ENCODE measurements at places on chromosomes 5 and 9.

DNA sequence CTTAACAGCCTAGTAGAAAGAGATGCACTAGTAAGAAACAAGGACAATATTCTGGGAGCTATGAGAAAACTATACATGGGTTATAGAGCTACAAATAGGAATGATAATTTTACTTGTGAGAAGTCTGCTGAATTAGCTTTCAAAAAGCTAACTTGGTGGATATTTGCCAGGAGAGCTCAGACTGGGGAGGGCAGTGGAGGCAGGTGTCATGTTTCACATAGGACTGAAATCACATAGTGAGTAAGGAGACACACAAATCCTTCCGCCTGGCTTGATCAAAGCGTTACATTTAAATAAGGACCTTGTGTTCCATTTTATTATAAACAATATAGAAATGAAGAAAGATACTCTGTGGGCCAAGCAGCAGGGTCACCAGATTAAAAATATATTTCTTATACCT lies 235.0 kb downstream of the ISL1 start:
- DNase-seq, result no peak

GRCh38 chr5:73998489-73998888 lies 372.5 kb downstream of the ARHGEF28 start:
- peak; percentile 63 for DNase-seq

GRCh38 chr5:89315286-89316100 lies 432.5 kb upstream of the MEF2C start:
- DNase-seq, result no peak

- DNase-seq, result no peak
Observed at GRCh38 chr5:134524272-134524825, 1.1 kb upstream of the JADE2 start.

DNA sequence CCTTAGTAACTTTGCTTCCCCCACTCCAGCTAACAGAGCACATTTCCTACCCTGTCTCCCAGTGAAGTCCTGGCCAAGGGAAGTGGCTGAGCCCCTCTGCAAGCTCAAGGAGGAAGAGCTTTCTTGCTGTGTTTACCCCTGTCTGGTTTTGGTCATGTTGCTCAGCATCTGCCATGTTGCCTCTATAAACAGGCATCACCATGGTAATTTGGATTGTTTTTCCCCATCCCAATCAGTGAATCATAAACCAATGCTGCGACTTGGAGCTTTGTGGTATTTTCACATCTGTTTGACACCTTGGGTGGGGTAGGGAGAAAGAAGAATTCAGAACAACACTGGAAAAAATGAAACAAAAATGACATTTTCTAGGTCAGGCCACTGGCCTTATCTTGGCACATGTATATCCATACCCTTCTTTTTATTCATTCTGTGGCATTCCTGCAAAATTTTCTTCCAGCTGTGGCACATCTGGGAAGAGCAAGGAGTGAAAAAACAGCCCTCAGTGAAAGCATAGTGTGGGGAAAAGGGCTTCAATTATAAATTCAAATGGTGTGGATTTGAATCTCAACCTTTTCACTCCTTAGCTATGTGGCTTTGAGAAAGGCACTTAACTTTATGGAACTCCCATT lies 42.5 kb downstream of the SLIT3 start:
- DNase-seq, result no peak

DNA sequence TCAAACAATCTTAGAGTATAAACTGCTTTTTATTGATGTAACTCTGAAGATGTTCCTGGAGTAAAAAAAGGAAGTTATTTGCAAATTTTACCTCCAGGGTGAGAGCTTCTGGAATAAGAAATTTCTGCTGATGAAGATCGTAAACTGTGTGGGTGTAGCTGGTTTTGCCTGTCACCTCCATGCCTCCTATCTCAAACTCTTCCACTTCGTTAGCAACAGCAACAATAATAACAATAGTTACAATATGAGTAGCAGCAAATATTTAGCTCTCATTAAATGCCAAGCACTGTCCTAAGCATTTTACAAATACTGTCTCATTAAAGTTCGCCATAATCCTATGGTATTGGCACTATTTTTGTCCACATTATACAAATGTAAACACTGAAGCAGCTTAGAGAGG lies 57.9 kb downstream of the GCNT1 start:
- DNase-seq, result no peak

- no peak for DNase-seq
Observed at GRCh38 chr5:52776116-52776515, 11.6 kb upstream of the ITGA1 start.

- no peak for DNase-seq
Observed at GRCh38 chr9:105264380-105264779, 19.9 kb downstream of the SLC44A1 start.

- DNase-seq, result no peak
Observed at GRCh38 chr9:30575691-30576090, 1808.8 kb upstream of the ACO1 start.

- DNase-seq, result peak; percentile 70
Observed at GRCh38 chr5:133297293-133297692, 245.5 kb downstream of the HSPA4 start.

GRCh38 chr5:73435759-73436534 lies 12.6 kb downstream of the FOXD1 start:
- DNase-seq, result no peak

- DNase-seq, result no peak
Observed at GRCh38 chr5:177005619-177006264, 837 bp downstream of the UIMC1 start.

DNA sequence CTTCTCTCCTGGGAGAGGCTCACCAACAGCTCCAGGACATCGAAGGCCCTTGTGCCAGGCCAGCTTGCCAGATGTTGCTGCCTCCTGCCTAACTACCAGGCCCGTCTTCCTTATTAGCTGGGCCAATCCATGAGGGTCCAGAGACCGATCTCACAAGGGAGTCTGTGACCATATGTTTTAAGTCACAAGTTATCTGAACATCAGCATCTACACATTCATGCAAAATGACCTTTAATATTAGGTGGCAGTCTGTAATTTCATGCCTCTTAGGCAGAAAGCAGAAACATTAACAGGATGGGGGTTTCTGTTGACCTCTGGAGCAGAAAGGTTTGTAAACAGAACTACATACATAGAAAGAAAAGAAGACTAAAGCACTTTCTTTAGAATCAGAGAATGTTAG lies 75.1 kb upstream of the SLC25A51 start:
- no peak for DNase-seq

DNA sequence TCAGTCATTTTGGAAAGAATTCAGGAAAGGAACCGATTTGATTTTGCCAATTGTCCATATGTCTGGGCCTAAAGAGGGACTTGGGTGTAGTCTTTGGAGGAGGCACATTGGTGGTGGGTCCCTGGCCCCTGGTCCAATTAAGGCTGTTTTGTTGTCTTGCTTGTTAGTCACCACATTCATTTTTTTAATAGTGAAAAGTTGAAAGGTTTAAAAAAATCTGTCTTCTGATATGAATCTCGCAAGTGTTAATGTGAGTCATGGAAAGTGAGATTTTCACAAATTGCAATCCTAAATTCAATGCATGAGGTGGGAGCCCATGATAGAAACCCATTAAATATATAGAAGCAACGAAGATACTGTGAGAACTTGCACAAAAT lies 165.9 kb upstream of the OTULINL start:
- no peak for DNase-seq

GRCh38 chr9:126157826-126158587 lies 168.6 kb upstream of the MVB12B start:
- DNase-seq, result no peak

DNA sequence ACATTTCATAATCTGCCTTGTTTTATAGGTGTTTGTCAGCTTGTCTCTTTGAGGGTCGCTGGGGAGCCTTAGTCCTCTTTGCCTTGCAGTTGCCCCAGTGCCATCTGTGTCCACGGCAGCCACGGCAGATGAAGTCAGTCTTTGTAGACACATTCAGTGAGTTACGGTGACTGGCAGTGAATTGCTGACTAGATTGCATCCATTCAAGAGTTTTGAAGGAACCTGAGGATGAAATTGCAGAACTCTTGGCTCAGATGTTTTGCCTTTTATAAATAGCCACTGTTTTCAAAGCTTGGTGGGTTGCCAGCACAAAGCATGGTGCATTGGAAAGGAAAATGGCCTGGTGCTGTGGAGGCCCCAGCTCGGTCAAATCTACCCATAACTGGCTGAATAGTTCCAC lies 125.6 kb downstream of the TRIO start:
- no peak for DNase-seq

DNA sequence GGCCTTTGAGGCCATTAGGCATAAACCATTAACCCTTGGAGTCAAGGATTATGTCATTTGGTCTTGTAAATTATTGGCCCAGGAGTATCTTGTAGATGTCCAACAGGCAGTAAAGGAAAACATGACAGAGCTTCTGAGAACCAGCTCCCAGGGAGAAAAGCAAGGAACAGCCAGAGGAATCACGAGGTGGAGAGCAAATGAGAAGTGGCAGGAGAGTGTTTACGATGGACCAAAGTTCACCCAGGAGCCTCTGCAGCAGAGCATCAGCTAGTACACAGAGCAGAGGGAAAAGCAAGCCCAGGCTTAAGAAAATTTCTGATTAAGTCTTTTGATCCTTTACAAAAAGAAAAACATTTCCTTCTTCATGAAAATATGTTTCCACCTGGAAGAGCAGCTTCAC lies 206.2 kb downstream of the NDUFS4 start:
- no peak for DNase-seq

DNA sequence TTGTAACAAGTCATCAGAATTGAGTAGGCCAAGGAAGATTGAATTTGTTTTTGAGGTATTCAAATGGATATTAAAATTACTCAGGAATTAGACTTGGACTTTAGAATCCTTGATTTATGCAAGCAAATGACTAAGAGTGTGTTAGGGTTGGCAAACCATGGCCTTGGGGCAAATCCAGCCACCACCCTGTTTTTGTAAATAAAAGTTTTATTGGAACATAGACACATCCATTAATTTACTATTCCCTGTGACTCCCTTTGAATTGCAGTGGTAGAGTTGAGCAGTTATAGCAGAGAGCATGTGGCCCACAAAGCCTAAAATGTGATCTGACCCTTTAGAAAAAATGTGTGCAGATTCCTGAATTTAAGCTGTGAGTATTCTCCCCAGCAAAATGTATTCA lies 115.6 kb downstream of the WDR70 start:
- DNase-seq, result no peak

GRCh38 chr5:79076819-79077218 lies 7.3 kb downstream of the BHMT2 start:
- DNase-seq, result no peak

DNA sequence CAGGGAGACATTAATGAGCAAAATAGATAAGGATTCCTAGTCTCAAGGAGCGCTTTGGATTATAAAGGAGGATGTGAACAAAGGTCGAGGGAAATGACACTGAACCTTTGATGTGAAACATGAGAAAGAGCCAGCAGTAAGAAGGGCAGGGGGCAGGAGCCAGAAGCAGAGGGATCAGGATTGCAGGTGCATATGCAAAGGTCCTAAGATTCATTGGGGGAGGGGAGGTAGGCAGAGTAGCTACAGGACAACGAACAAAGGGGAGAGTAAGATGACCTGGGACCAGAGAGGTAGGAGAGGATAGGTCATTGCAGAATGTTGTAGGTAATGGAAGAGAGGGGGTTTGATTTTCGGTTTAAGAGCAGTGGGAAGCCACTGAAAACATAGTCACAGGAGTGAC lies 129.2 kb upstream of the TRPM3 start:
- no peak for DNase-seq

- DNase-seq, result no peak
Observed at GRCh38 chr5:171010086-171010485, 148.3 kb downstream of the RANBP17 start.

DNA sequence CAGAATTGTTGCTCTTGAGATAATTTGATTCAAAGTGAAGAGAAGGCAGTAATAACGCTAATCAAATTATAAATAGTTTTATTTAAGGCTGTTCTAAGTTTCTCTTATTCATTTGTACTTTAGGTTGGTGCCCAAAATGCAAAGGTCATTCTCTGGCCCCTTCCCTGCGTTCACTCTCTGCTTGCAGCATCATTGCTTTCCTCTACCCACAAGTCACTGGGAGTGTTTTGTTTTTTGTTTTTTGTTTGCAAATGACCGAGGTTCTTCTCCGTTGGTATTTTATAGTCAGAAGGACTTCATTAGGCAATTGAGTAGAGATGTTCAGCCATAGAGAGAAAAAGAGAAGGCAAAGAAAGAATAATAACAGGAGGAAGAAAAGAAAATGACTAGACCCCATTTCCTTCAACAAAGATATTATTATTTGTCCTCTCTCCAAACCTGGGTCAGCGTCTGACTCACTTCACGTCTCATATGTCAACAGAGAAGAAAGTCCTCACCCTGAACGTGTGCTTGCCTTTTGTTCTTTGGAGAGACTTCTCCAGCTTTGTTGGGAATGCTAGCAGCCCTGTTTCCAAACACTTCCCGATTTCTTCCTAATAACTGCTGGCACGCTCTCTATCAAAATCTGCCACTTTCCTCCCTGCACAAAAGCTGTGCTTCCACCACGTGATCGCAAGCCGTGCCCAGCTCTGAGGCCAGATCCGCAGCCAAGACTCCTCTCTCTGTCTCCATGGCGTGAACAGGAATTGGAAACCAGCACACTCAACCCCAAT lies 119.8 kb downstream of the EBF1 start:
- DNase-seq, result peak; percentile 5

GRCh38 chr5:38846379-38847011 lies 683 bp downstream of the OSMR start:
- no peak for DNase-seq

Data from NCI-H524 treated with DMSO at 0.1 percent for 48 hours (cell line).